Lower leg skin (tissue), 4 donors: ENCODE measurements at places on chromosomes 2 and 18.

GRCh38 chr2:46050027-46050426, 247.2 kb upstream of the EPAS1 start:
- DNase-seq = no peak

DNA sequence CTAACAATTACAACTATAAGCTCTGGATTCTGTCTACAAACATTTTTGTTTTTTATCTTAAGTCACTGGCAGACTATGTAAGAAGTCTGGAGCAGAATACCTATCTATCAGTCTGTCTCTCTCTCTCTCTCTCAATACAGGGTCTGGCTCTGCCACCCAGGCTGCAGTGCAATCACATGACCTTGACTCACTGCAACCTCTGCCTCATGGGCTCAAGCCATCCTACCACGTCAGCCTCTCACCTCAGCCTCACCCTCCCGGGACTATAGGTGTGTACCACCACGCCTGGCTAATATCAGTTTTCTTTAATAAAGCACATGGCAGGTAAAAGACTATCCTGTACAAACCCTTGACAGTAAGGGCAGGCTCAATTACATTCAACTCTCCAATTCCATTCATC, 96.9 kb downstream of the OSBPL1A start:
- no peak for DNase-seq

DNA sequence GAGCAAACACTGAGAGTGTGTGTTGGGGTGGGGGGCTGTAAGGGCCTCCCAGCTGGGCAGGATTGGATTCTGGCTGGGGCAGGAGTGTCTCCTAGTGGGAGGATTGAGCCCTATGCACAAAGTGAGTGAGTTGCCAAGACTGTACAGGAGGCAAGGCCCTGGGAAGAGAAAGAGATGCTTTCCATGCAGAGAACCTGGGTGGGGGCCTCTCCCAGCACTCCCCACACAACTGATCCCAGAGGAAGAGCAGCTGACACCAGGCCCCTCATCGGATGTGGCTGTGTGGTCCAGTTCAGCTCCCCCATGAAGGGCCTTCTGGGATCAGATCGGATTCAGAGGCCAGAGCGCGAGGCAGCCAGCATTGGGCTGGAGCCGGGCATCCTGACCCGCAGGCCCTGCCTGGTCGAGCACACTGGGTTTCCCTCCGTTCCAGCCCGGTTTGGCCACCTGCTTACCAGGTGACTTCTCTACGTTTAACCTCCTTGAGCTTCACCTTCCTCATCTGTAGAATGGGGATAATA, 49.4 kb upstream of the FAHD2A start:
- peak; percentile 79 for DNase-seq

DNA sequence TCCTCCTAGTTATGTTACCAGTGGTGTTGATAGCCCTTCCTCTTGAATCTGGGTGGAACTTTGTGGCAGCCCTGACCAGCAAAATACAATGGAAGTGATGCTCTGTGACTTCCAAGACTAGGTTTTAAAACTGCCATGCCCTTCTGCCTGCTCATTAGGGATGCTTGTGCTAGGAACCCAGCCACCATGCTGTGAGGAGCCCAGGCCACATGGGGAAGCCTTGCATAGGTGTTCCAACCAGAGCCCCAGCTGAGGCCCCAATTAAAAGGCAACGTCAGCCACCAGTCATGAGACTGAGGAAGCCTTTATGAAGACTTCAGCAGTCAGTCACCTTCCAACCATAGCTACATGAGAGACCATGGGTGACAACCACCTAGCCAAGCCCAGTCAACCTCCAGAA, 14.0 kb upstream of the MAPRE2 start:
- DNase-seq = no peak

DNA sequence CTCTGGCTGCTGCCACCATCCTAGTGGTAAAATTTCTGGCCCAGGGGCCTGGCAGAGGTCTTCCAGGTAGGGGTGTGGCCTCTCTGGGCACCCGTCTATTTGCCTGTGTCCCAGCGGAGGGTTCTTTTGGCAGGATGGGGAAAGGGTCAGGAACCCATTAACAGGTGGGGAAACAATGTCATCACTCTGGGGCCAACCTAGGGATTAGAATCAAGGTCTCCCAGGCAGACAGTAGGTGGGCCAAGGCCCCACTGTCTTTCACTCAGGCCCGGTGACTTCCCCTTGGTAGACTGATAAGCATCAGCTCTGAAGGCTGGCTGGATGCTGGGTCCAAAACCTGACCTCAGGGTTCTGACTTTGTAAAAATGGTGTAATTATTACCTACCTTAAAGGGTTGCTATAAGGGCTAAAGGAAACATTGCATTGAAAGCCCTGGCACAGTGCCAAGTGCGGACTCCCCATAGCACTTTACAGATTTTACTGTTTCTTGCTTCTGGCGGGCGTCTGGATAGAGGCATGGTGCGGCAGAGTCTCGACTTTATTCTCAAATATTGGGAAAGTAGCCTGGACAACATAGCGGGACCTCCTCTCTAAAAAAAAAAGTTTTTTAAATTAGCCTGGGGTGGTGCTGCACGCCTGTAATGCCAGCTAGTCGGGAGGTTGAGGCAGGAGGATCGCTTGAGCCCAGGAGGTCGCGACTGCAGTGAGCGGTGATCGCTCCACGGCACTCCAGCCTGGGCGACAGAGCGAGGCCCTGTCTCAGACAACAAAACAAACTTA, 2.2 kb downstream of the LBX2 start:
- no peak for DNase-seq

GRCh38 chr2:137221797-137222492, 456.6 kb downstream of the THSD7B start:
- no peak for DNase-seq

DNA sequence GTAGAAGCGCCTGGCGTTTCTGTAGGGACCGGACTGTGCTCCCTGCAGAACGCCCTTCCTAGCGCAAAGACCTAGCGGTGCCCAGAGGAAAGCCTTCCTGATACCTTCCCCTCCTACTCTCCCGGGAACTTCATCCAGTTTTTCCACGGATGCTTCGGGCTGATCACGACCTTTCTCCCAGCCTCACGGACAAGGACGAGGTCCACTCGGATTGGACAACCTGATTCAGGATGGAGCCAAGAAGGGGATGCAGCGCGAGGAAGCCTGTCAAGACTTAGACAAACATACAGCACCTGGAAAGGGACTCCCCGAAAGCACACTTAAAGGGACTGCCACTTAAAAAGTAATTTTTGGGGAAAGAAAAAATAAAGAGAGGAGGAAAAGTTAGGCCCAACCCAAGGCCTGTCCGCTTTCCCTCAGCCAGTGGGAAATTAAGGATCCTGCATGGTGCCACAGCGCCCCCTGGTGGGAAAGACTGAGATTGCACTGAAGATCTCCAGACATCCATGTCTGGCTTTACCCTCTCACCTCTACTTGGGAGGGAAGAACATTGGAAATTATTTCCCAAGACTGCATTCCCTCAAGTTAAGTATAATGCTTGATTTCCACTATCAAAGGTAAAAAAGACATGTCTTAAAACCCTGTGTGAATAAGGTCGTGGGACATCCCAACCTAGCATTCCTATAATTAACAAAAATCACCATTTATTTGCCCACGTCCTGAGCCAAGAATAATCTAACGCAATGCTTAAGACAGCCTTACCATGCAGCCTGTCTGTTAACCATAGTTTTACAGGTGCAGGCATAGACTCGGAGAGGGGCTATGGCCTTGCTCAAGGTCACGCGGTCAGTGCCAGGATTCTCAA, 13.4 kb upstream of the COPS8 start:
- peak; percentile 63 for DNase-seq

- DNase-seq = no peak
These were observed 16.6 kb downstream of the CFLAR start for GRCh38 chr2:201132518-201132917.

DNA sequence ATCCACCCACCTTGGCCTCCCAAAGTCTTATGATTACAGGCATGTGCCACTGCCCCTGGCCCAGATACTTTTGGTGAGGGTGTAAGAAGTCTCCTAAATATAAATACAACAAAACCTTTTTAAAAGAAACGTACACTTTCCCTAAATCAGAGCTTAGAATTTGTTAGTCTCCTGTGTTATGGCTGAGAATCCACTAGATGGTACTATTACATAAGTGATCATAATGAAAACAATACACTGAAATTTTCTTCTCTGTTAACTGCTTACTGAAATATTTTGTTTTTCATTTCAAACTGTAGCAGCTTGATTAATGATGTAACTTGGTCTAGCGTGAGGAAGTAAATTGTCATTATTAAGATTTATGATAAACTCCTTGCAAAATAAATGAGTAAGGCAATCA, 74.8 kb upstream of the FAM98A start:
- DNase-seq = no peak

DNA sequence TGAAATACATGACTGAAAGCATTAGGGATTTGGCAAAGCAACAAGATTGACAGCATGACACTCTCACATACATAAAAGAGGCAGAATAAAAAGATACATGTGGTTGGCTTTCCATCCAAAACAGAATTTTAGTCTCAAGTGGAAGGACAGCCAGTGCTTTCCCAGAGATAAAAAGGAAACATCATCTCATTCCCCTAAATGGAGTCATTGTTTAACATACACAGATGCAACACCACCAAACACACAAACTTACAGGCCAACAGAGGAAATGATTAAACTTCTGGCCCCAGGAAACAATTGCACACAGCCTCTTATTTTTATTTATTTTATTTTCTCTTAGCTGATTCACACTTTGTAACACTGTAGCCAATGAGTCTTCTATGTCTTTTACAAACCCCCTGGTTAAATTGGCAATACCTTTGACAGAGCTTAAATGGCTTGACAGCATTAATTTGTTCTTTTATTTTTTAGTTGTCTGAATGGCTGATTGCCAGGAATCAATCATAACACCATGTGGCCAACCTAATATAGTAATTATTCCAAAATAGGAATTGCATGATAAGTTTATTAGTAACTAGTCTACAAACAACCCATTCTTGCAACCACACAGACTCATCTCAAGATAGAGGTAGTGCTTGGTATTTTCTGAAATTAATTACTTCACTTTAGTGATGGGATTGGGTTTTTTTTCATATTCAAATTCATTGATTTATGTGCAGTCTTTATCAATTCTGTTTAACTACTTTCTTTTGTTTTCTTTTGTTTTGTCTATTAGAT, 190.5 kb downstream of the RND3 start:
- no peak for DNase-seq

DNA sequence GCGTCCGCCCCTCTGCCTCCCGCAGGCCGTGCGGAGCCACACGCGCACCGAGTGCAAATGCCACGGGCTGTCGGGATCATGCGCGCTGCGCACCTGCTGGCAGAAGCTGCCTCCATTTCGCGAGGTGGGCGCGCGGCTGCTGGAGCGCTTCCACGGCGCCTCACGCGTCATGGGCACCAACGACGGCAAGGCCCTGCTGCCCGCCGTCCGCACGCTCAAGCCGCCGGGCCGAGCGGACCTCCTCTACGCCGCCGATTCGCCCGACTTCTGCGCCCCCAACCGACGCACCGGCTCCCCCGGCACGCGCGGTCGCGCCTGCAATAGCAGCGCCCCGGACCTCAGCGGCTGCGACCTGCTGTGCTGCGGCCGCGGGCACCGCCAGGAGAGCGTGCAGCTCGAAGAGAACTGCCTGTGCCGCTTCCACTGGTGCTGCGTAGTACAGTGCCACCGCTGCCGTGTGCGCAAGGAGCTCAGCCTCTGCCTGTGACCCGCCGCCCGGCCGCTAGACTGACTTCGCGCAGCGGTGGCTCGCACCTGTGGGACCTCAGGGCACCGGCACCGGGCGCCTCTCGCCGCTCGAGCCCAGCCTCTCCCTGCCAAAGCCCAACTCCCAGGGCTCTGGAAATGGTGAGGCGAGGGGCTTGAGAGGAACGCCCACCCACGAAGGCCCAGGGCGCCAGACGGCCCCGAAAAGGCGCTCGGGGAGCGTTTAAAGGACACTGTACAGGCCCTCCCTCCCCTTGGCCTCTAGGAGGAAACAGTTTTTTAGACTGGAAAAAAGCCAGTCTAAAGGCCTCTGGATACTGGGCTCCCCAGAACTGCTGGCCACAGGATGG, 7.1 kb upstream of the WNT10A start:
- DNase-seq = no peak

GRCh38 chr2:38533180-38533579, 69.5 kb downstream of the HNRNPLL start:
- DNase-seq = no peak

GRCh38 chr2:137888845-137889244, 75.4 kb upstream of the HNMT start:
- DNase-seq = no peak

GRCh38 chr2:154402213-154402612, 296.3 kb upstream of the KCNJ3 start:
- DNase-seq = no peak

GRCh38 chr18:69957747-69958146, 10.1 kb upstream of the CD226 start:
- DNase-seq = no peak

- no peak for DNase-seq
These were observed 234.8 kb upstream of the KYNU start for GRCh38 chr2:142642650-142643049.

GRCh38 chr2:205199165-205199850, 483.0 kb upstream of the NRP2 start:
- DNase-seq = no peak

DNA sequence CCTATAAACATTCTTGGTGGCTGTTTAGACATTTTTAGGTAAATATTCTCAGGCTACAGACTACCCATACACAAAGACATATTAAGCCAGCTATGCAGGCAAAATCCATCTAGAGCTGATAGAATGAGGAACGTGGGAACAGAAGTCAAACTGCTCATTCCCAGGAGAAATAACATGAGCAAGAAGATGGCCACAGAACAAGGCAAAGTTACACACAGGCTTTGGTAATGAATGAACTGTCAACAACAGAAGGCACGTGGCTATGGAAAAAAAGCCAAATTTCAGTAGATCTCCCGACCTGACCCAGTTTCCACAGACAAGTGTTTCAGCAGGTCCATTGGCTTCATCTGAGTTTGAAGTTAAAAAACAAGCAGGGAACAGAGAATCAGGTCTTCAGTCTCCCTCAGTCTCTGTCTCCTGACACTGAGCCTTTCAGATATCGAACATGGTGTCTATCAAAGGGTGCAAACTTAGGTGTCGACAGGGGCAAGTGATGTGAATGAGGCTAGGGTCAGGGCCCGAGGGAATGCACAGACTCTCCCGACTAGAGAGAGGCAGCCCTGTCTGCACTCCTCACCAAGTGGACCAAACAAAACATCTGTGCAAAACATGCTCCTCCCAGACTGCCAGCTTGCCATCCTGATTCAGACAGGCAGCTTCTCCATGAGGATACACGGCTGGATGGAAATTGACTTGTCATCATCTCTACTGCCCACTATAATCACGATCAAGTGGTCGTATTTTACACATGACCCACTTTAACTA, 25.9 kb downstream of the SIGLEC15 start:
- DNase-seq = no peak

- no peak for DNase-seq
These were observed 15.1 kb upstream of the MEP1B start for GRCh38 chr18:32174719-32175118.

GRCh38 chr2:224764565-224765236, 48.5 kb upstream of the CCDC195 start:
- DNase-seq = no peak

- no peak for DNase-seq
These were observed 398.8 kb downstream of the CCDC85A start for GRCh38 chr2:56582570-56582969.

- no peak for DNase-seq
These were observed 29.3 kb downstream of the GPR55 start for GRCh38 chr2:230895536-230896345.

- DNase-seq = no peak
These were observed 12.1 kb downstream of the CAPN14 start for GRCh38 chr2:31205186-31205585.

GRCh38 chr2:234161932-234162331, 111.4 kb downstream of the SPP2 start:
- DNase-seq = no peak

GRCh38 chr2:219490186-219490585, 8.5 kb upstream of the GMPPA start:
- DNase-seq = no peak

GRCh38 chr18:9811978-9812377, 73.8 kb upstream of the TXNDC2 start:
- no peak for DNase-seq
